ENCODE measurements at places on chromosomes 5 and 9. TPM values are rescaled to one million over a fixed set of nuclear protein-coding genes. Genes with fewer than 3 reads are reported as not detected.

DPM2 gene
- total RNA-seq, result 51.3 TPM

SOHLH1 gene
- not detected for total RNA-seq

RANBP3L gene
- 2.3 TPM for total RNA-seq

TRIO gene
- total RNA-seq, result 165 TPM

TLX3 gene
- total RNA-seq, result not detected

ACOT12 gene
- not detected for total RNA-seq
